Suprapubic skin (tissue), 4 donors: ENCODE measurements at places on chromosomes 5 and 9. TPM values are rescaled to one million over a fixed set of nuclear protein-coding genes. Genes with fewer than 3 reads are reported as not detected.
A peak's percentile ranks its signal among the peaks of the same experiment; 100 is the strongest.

The GABRP gene
- 8.0 TPM for total RNA-seq

DNA sequence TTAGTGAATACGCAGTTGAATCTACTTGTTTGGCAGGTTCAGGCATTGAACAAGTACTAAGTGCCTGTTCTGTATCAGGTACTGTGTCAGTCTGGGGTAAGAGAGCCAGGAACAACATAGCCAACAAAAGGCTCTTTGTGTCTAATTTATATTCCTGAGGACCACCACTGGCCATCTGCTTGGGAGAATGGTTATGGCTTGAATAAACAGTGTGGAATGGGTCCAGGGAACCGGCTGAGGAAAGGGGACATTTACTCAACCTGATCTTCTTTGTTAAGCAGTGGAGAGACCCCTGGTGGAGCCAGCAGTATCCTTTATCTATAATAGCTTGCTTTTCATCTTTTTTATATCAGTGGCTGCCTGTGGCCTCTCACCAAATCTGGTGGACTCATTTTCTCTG is 38.6 kb downstream of the EXOSC2 start:
- no peak for DNase-seq

DNA sequence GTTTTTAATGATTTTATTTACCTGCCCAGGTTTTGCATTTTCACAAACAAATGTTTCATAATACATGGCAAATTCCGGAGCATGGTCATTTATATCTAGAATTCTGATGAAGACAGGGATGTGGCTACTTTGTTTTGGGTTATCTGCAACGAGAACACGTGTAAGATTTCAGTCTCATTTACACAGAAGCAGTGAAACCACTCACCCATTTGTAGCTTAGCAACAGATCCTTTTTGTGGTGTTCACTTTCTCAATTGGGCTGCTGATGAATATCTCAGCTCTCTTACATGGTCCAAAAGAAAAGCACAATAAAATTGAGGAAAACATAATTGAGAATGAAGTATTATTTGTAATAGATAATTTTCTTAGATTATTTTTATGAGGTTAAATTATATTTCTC is 148.6 kb downstream of the CDH9 start:
- DNase-seq: no peak

GRCh38 chr9:31119890-31120454 is 1264.5 kb upstream of the ACO1 start:
- DNase-seq: no peak

DNA sequence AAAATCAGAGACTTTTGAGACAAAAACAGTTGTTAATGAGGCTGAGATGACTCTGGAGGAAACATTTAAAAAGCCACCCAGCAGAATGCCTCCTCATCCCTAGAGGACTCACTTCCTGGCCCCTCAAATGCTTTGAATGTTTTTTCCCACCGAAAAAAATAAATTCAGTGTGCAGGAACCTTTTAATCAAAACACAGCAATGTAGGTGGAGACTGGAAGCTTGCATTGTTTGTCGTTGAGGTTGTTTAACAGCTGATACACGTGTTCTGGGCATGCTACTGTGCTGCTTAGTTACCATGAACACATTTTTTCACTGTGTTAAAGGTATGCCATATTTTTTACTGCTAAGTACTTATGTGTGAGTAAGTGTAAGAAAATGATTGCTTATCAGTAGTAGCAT is 65.7 kb upstream of the ADCY2 start:
- no peak for DNase-seq

The NOTCH1 gene
- 112 TPM for total RNA-seq

GRCh38 chr5:140251527-140251973 is 51.4 kb downstream of the PFDN1 start:
- DNase-seq: peak; percentile 60

- DNase-seq: no peak
Observed at GRCh38 chr5:179762079-179762780, 29.6 kb downstream of the MAML1 start.

- no peak for DNase-seq
Observed at GRCh38 chr5:143119881-143120341, 283.6 kb downstream of the NR3C1 start.

The SPATA31E1 gene
- not detected for total RNA-seq

The GABRB2 gene
- total RNA-seq: not detected

GRCh38 chr5:102014371-102014770 is 281.7 kb downstream of the SLCO4C1 start:
- DNase-seq: no peak

DNA sequence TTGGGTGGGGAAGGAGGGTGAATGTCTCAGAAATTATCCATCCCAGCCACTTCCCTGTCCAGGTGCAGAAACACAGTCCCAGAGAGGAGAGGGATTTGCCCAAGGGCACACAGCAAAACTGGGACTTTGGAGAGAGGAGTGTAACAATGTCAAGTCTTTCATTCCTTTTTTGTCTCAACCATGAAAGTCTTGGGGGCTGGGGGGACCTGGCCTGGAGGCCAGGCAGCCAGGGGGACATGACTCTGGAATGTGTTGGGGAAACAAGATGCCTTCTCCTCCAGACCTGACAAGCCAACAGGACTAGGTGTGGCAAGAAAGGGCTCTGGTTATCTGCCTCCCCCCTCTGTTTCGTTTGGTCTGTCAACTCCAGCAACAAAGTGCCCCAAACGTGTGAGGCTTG is 13.9 kb upstream of the HAND1 start:
- peak; percentile 10 for DNase-seq

The C9 gene
- total RNA-seq: not detected

The SARDH gene
- total RNA-seq: 0.44 TPM

DNA sequence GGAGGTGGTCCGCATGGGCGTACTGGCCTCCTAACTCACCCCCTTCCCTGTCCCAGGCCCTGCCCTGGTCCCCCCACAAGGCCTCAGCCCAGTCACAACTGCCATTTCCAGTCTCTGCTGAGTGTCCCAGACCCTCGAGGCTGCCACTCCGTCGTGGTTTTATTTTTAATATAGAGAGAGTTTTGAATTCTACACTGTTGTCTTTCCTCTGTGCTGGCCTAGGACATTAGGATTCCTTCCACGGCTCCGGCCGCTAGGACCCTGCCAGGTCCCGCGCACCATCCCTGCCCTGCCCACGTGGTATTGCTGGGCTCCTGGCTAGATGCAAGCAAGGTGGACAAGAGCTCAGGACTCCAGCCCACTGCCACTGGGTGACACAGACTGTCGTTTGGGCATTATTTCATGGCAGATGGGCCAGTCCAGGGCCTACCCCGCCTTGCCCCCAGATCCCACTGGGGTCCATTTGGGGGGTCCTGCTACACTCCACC is 53.3 kb downstream of the SAR1B start:
- DNase-seq: no peak

The ARID3C gene
- 0.57 TPM for total RNA-seq

DNA sequence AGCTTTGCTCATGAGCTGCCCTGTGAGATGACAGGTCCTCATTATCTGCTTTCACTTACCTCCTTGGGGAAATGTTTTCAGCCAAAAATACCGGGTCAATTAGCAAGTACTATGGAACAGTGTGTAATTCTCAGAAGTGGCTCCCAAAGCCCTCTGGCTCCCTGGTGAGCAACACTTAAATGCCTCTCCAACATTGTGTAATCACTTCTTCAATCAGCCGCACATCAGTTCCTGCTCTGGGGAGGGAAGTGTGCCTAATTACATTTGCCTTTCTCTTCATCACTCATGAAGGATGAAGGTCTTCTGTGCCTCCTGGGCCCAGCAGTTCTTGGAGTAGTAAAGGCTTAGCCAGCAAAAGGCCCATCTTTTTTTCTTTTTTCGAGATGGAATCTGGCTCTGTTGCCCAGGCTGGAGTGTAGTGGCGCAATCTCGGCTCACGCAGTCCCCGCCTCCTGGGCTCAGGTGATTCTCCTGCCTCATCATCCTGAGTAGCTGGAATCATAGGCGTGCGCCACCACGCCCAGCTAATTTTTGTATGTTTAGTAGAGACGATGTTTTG is 23.1 kb downstream of the NIM1K start:
- no peak for DNase-seq

GRCh38 chr9:89519366-89519805 is 21.5 kb upstream of the SEMA4D start:
- no peak for DNase-seq

DNA sequence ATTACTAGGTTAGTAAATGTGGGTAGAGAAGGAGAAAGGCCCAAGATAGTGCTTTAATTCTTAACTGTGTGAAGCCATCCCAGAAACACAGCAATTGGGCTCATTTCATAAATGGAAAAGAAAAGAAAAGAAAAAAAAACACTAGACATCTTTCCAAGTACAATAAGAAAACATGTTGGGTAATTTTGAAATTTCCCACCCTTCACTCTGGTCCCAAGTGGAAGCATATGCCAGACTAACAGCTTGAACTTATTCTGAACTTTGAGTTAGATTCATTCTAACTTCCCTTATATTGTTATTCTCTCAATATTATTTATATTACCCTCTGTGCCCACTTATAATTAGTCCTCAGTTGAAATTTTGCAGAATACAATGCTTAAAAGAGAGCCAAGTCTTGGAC is 113.4 kb upstream of the GHR start:
- no peak for DNase-seq

- no peak for DNase-seq
Observed at GRCh38 chr9:130908146-130908877, 11.7 kb upstream of the QRFP start.

DNA sequence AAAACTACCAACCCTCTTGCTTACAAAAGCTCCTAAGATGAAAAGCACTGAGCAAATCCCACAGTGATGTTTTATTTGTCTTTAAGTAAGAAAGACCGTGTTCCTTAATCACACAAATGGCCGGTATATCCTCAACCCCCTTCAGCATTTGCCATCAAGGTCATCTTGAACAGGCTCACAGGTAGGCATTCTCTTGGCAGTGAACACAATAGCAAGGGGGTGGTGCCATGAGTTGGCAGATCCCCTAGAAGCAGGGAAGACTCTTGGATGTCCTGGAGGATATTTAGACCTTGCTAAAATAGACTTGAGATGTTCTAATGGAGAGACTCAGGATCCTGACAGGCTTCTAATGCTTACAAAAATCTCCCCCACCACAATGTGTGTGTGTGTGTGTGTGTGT is 323.0 kb downstream of the SPOCK1 start:
- DNase-seq: no peak

- no peak for DNase-seq
Observed at GRCh38 chr5:35657877-35658276, 40.2 kb downstream of the SPEF2 start.

The GPSM1 gene
- 11.5 TPM for total RNA-seq

The DNAJA1 gene
- total RNA-seq: 41.4 TPM

DNA sequence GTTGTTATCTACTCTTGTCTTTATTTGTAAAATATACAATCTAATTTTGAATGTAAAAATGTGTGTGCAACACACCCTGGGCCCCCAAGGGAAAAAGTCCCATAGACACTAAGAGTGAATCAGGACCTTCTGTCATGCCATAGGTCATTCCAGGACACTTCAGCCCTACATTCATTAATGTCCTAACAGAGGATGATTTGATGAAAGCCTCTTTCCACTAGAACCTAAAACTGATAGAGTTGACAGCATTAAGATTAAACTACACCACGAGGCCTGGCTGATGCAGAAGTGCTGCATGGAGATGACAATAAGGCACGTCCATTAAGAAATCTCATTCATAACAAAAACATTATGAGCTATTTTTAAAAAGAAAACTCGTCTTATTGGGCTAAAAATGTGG is 46.2 kb downstream of the FRMD3 start:
- no peak for DNase-seq

The PCDHGB6 gene
- total RNA-seq: 4.5 TPM

DNA sequence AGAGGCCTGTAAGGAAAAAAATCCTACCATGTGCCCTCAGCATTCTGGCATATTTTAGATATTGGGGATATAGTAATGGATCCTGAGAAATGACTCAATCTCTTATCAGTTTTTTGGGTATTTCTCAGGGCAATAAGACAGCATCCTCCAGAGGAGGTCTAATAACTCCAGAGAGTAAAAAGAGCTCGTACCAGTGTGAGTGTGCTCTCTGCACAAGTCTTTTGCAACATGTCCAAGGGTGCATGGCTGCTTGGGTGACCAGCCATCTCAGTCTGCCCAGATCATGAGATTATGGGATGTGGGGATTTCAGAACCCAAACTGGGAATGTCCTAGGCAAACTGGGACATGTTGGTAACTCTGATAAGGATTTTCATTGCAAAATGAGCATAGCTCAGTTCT is 15.3 kb downstream of the ASPN start:
- DNase-seq: no peak

DNA sequence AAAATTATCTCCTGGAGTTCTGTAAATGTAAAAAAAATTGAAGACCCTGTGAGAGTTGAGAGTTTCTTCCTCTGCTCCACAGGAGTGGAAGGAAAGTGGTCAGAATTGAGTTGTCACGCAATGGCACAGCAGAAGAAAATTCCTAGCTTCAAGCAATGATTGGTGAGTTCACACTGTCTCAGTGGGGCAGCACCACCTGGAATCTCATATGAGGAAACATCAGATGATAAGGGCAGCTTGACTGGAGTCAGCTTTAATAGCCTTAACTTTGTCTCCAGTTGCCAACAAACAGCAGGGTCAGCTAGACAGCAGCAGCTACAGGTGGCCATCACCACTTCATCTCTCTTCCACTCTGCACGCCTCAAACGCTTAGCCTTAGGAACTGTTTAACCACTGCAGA is 211.1 kb downstream of the EFNA5 start:
- DNase-seq: no peak

- DNase-seq: no peak
Observed at GRCh38 chr5:18375641-18376040, 741.4 kb downstream of the TAF11L14 start.

DNA sequence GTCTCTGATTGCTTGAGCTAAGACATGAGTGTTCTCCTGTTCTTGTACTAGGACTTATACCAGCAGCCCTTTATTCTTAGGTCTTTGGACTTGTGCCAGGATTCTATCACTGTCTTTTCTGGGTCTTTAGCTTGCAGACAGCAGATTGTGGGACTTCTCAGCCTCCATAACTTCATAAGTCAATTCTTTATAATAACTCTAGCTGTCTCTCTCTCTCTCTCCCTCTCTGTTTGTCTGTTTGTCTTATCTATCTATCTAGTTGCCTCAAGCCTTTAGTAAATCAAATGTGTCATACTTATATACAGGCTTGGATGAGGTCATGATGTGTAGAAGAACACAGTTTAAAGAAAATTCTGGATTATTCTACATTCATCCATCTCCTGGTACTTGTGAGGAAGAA is 11.5 kb upstream of the ANKRD55 start:
- no peak for DNase-seq

DNA sequence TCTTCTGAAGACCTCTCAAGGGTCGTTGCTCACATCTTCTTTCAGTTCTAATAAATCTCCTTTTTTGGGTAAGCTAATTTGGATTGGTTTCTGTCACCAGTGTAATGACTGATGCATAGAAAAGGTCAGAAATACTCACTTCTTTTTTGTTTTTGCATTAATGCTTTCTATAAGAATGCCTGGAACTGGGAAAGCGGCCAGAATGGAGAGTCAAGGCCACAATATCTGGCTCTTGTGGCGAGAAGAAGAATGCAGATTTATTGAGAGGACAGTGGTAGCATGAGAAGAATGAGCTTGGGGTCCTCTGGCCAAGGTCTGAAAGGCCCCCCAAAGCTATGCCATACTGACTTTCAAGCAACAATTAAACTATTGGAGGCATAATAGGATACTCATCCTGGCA is 88.0 kb upstream of the SLC12A2 start:
- no peak for DNase-seq
